ENCODE measurements at places on chromosomes 1 and 21.

- DNase-seq: no peak
These were observed 91.7 kb downstream of the SLC45A1 start for GRCh38 chr1:8409606-8410005.

DNA sequence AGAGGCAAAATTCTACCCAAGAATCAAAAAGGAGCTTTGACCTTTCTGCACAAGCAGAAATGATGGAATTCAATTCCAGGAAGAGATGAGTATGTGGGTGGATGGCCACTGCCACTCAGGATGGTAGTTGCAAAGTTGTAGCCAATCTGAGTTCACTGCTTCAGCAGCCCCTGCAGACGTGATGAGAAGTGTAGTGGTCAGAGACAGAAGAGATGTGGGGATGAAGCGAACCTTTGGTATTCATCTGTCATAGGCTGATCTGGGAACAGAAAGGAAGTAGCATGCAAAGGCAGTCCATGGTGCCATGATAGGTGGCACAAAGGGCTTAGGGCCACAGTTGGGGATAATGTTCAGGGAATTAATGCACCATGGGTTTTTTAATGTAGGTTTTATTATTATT is 81.1 kb upstream of the PGBD5 start:
- DNase-seq: no peak

GRCh38 chr21:34215501-34215900 is 142.1 kb downstream of the MRPS6 start:
- no peak for DNase-seq

DNA sequence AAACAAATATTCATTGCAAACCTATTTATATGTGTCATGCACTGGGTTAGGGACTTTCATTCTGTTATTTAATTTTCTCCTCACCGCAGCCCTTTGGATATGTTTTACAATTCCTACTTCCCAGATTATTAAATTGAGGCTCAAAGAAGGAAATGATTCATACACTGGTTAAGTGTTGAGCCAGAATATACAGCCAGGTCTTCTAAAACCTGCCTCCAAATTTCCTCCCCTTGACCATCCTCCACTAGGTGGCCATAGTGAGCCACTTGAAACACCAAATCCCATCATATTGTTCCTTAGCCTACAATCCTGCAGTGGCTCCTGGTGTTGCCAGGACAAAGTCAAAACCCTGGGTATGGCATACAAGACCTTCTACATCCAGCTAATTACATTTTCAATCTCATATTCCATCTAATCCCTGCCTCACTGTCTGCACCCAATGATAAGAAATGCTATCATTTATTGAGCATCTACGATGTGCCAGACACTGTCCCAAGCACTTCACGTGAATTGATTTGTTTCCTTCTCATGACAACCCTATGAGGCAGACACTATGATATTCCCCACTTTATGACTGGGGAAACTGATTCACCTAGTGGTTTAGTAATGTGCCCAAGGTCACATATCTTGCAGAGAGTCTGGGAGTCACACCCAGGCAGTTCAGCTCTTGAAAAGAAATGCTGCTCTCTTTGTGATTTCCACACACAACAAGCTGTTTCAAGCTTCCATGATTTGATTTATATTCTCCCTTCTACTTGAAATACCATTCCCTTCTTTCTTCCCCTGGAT is 23.6 kb upstream of the KIRREL1 start:
- DNase-seq: no peak

DNA sequence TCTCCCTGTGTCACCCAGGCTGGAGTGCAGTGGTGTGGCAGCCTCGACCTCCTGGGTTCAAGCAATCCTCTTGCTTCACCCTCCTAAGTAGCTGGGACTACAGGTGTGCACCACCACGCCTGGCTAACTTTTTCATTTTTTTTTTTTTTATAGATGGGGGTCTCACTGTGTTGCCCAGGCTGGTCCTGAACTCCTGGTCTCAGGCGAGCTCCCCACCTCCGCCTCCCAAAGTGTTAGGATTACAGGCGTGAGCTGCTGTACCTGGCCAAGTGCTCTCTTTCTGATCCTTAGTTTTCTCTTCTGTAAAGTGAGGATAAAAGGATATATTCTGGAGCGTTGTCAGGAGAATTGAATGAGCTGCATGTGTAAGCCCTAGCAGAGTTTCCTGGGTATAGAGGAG is 68.7 kb downstream of the GALNT2 start:
- no peak for DNase-seq

- no peak for DNase-seq
These were observed 352.5 kb downstream of the HHAT start for GRCh38 chr1:210681158-210681557.

DNA sequence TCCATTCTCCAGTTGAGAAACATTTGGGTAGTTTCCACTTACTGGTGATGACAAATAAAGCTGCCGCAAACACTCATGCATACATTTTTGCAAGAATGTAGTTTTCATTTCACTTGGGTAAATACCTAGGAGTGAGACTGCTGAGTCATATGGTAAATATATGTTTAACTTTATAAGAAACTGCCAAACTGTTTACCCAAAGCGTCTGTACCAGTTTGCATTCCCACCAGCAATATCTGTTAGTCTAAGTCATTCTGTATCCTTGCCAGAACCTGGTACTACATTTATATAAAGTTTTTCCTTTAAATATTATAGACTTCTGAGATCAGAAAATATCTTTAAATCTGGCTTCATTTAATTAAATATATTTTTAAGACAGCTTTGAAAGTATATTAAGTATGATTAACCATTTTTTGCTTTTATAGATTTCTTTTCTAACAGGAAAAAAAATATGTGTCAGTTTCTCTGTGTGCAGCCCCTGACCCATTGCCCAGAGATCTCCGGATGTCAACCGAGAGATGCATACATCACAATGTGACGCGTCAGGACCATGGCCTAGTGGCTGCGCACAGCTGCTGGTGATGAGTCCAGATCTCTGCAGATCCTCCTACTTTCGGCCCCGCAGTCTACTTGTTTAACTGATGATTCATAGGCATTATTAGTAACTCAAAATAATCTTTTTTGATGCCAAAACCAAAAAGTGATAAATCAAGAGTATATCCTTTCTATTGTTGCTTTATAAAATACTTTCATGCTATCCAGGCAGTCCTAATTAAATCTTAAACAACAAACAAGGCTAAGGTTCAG is 227.1 kb upstream of the MAP1LC3C start:
- no peak for DNase-seq

DNA sequence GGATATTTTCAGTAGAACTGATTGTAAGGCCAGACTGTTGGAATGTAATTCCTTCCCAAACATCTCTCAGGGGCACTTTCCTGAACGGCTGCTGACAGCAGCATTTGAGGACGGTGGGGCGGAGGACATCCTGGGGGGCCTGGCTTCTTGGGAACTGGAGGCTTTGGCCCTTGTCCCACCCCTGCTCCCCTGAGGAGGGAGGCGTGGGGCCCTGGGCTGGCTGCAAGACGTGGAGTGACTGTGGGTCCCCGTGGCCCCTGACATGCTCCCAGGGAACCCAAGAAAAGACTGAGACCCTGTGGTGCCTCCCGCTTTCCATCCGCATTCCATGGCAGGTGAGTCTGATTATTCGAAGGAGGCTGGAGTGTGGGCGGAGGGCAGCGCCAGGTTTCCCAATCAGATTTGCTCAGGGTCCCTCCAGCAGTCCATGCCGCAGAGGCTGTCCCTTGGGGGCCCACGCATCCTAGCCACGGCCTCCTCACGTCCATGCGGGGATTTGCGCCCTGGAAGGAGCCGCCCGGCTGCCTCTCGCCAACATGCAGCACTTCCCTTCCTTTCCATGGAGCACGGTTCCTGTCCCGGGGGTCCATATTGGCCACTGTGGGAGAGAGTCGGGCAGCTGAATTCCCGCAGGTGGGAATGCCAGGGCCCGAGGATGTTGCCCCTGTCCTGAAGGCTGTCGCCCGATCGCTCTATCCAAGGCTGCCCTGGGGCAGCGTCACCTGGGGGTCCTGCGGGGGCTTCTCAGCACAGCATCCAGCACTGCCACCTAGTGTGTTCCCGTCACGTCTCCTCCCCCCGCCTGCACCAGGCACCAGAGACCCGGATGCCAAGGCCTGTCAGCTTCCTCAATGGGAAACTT is 69.0 kb downstream of the FAAP20 start:
- DNase-seq: no peak

GRCh38 chr1:242239398-242239797 is 240.5 kb upstream of the MAP1LC3C start:
- no peak for DNase-seq

GRCh38 chr1:55284856-55285255 is 69.7 kb upstream of the USP24 start:
- no peak for DNase-seq

DNA sequence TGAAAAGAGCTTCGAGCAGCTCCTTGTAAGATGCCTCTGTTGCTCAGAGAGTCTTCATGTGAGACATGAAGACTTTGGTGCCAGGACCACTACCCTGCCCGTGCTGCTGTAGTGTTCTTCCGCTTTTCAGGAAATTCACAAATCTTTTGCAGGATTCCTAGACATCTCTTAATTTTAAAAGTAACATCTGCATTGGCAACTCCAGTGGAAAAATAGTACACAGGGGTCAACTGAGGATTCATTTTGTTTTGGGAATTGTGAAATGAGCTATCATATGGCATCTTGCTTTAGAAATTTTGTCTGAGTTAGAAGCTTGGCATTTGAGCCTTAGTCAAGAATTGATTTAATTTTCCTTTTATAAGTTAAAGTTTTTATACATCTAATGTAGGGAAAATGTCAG is 7.2 kb downstream of the PRDM2 start:
- DNase-seq: no peak

GRCh38 chr1:244176201-244176600 is 125.1 kb downstream of the ZBTB18 start:
- no peak for DNase-seq

DNA sequence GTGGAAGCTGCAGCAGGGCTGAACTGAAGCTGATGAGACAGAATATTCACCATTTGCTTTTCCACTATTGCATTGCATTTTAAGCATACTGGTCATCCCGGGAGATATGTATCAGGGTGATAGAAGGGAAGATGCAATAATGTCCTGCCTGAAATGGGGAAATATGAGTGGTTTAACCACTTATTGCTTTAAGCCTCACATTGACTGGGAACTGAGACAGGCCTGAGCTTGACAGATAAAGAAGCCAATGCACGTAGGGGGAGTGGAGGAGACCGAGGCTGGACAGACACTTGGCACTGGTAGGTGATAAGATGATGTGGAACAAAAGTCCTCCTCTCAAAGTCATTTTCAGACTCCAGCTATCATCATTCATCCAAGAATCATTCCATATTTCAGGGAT is 911.7 kb upstream of the NCAM2 start:
- no peak for DNase-seq

DNA sequence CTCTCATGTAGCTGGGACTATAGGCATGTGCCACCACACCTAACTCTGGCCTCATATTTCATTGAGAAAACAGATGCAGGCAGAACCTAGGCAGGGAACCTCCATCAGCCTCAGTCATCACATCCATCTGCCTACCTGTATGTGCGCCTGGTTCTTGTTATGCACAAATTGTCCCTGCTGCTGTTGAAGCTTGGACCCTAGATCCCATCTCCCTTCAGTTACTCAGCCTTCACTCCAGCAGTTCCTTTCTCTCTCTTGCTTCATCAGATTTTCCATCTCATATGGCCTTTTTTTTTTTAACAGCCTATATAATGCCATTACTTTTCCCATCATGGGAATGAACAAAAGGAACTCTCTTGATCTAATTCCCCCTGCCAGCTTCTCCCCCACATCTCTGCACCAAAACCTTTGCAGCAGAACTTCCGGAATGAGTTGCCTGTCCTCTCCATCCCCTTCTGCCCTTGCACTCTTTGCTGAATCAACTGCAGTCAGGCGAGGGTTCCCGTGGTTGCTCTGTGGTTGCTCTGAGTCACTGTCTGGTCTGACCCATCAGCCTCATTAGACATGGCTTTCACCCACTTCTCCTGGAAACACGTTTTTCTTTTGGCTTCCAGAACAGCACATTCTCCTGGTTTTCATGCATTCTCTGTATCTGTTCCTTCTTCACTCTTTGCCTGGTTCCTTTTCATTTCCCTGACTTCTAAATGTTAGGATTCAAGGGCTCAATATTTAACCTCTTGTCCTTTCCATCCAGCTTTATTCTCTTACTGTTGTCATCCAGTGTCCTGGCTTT is 41.5 kb downstream of the UBE4B start:
- peak; percentile 83 for DNase-seq

DNA sequence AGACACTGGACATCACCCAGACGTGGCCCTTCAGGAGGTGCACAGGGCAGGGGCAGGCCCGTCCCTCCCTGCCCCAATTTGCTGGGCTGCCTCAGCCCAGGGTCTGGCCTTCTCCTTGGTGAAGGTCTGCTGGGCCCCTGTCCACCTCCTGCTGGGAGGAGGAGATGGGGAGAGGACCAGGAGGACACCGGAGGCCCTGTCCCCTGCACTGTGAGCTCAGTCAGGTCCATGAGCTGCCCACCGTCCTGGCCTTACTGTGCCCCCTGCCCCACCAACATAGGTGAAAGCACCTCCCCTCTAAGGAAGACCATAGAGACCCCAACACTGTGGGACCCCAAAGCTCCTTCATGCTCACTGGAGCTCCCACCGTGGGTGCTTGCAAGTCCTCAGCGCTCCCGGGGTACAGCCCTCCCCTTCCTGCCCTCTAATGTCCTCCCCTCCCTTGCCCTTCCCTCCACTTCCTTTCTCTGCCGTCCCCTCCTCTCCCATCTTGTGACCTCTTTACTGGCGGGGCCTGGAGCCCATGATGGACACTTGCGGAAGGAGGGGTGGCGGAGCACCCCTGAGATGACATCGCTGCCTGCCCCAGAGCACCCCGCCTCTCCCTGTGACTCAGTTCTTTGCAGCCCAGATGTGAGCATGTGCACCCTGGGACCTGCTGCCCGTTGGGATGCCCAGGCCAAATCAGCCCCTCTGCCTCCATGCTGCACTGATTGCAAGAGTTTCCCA is 4.6 kb downstream of the LRRC3 start:
- peak; percentile 50 for DNase-seq

GRCh38 chr1:44484155-44484688 is 79.2 kb downstream of the RNF220 start:
- DNase-seq: no peak

DNA sequence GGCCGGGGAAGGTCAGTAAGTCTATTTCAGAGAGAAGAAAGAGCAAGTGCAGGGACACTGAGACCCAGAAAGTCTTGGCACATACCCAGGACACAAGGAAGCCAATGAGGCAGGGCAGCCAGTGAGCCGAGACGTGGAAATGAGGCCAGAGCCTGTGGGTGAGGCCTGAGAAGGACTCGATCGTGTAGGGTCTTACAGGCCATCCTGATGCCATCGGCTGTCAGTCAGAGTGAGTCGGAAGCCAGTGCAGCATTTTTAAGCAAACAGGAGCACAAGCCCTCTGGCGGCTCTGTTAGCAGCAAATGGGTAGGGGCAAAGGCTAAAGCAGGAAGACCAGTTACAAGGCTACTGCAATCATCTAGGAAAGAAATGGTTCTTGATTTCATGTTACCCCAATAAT is 6.1 kb upstream of the GJB3 start:
- DNase-seq: no peak

- no peak for DNase-seq
These were observed 7.7 kb upstream of the LAMB3 start for GRCh38 chr1:209659909-209660308.

- DNase-seq: no peak
These were observed 167.8 kb downstream of the DHRS3 start for GRCh38 chr1:12450090-12450755.

DNA sequence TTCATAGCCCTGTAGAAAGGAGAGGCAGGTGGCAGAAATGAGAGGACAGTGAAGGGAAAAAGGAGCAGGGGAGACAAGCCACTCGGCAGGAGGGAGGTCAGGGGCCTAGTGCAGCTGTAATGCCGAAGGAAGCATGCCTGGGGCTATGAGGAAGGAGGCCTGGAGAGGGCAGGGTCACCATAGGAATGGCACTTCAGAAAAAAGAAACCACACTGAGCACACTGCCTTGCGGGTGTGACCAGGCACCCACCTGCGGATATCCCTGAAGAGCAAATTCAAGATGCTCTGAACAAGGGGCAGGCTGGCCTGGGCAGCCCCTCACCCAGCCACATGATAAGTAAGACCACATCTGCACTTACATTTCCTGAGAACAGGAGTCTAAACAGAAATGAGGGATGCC is 104.7 kb downstream of the JAK1 start:
- DNase-seq: no peak
